ENCODE measurements at places on chromosomes 2 and 18. TPM values are rescaled to one million over a fixed set of nuclear protein-coding genes. Genes with fewer than 3 reads are reported as not detected.

The M1AP gene
- total RNA-seq = not detected

The CYTIP gene
- 0.57 TPM for total RNA-seq

The SRD5A2 gene
- total RNA-seq = not detected

The REL gene
- 10.0 TPM for total RNA-seq

The SIX3 gene
- total RNA-seq = 0.21 TPM

The HOXD10 gene
- not detected for total RNA-seq

The MOGAT1 gene
- not detected for total RNA-seq

The IL1RL1 gene
- total RNA-seq = 0.15 TPM

The SANBR gene
- 18.8 TPM for total RNA-seq

The HJURP gene
- total RNA-seq = 87.0 TPM

The ESPNL gene
- total RNA-seq = 0.85 TPM

The LYPD1 gene
- total RNA-seq = 0.21 TPM

The IL1F10 gene
- not detected for total RNA-seq

The ZNF396 gene
- 2.8 TPM for total RNA-seq

The CD226 gene
- 0.95 TPM for total RNA-seq

The POTEE gene
- total RNA-seq = 1.1 TPM

The MARCHF4 gene
- total RNA-seq = 1.3 TPM

The EMILIN2 gene
- total RNA-seq = 18.3 TPM

The CFAP210 gene
- 0.23 TPM for total RNA-seq

The MPP4 gene
- not detected for total RNA-seq

The TCF23 gene
- total RNA-seq = 0.03 TPM

The SATB2 gene
- 43.2 TPM for total RNA-seq

The NYAP2 gene
- total RNA-seq = not detected

The BBS5 gene
- total RNA-seq = 7.5 TPM

The NCKAP5 gene
- 0.10 TPM for total RNA-seq

The TEX44 gene
- total RNA-seq = not detected

The CFAP65 gene
- 0.33 TPM for total RNA-seq

Measured in Panc1 (cell line).